ENCODE measurements at places on chromosomes 1 and 21.

- no peak for DNase-seq
Observed at GRCh38 chr1:227560393-227561173, 2.8 kb upstream of the ZNF678 start.

DNA sequence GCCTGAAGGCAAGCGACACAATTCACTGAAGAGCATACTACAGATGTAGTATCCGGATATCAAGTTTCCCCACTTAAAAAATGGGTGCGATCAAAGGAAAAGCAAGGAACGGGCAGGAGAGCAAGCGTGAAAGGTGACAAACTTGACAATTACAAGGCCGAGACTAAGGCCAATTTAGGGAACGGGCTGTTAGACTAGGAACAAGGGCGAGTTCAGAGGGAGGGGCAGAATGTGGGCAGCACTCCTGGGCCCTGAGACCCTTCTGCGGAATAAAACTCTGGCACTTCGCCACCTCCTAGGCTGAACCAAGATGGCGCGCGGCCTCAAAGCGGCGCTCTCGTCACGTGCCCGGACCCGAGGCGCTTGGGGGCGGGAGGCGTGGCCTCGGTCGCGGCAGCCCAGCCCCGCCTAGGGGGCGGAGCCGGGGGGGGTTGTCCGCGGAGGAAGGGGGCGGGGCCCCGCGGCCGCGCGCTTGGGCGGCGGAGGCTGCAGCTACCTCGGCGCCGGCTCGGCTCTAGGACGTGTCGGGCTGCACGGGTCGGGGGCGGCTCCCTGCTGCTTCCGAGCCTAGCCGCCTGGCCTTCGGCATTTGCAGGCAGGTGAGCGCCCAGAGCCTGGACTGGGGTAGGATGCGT, at the start of gene PPFIA4:
Gene PPFIA4, plus strand, starts transcription at position 461 of the 635 bp plus-strand sequence. CDS start 12,518 bp downstream, outside the sequence.
- peak; percentile 77 for DNase-seq

GRCh38 chr21:37146320-37147235, 73.5 kb downstream of the TTC3 start:
- DNase-seq, result no peak

DNA sequence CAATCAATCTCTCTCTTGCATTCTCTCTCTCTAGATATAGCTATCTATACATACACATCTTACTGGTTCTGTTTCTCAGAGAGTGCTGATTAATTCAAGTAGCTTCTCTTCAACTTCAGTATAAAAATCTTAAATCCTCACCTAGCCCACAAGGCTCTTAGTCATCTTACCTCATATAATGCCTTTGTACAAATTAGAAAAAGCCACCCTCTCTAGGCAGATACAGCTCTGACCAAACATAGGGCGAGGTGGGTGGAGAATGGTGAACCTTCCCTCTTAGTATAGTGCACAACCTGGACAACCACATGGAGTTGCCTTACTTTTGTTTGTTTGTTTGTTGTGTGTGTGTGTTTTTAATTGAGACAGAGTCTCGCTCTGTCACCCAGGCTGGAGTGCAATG, 5.1 kb upstream of the INAVA start:
- no peak for DNase-seq

DNA sequence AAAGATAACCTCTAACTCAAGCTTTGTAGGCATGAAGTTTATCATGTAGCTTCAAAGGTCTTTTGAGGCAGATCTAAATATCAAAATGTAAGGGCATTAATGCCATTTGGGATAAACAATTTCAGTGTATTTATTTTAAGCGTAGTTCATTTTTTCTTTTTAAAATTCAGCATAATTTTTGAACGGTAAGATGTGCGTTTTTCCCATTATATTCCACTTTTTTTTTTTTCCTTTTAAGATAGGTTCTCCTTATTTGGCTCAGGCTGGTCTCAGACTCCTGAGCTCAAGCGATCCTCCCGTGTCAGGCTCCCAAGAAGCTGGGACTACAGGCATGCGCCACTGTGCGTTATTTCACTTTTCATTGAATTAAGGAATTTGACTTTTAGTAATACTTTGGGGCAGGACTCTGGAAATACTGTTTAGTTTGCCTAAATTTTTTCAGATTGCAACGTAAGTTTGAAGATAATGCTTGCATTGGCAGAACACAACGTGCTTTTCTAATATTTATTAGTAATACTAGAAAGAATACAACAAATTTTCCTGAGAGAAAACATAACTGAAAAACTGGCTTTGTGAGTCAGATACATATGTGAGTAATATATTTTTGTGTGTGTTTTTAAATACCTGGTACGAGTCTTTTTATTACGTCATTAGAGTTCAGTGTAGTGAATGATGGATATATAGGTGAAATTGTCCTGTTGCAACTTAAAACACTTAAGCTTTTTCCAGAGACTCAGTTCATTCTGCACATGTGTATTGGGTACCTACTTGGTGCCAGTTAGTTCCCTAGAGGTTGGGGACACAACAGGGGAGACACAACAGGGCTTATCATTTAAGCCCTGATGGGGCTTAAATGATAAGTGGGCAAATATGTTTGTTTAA, 2.2 kb downstream of the RALGPS2 start:
- DNase-seq, result no peak

DNA sequence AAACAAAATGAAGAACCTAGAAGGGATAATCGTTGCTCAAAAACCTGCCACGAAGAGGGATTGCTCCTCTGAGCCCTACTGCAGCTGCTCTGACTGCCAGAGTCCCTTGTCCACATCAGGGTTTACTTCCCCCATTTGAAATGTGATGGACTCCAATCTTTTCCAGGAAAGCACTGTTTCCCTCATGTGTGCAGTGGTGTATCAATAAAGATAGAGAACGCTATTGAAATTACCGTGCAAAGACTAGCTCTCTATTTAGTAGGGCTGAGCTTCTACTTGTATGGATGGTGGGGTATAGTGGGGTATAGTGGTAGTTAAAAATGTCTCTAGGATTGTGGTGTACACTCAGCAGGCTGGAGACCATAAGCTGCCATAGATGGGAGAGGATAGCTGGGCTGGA, 3.7 kb downstream of the TMCO2 start:
- no peak for DNase-seq
